ENCODE measurements at places on chromosomes 16 and 17. TPM values are rescaled to one million over a fixed set of nuclear protein-coding genes. Genes with fewer than 3 reads are reported as not detected.

- peak; percentile 82 for DNase-seq
Observed at GRCh38 chr17:31068291-31068690, 26.5 kb upstream of the NF1 start.

GRCh38 chr17:69761767-69762321 lies 313.2 kb upstream of the KCNJ16 start:
- DNase-seq: no peak

DNA sequence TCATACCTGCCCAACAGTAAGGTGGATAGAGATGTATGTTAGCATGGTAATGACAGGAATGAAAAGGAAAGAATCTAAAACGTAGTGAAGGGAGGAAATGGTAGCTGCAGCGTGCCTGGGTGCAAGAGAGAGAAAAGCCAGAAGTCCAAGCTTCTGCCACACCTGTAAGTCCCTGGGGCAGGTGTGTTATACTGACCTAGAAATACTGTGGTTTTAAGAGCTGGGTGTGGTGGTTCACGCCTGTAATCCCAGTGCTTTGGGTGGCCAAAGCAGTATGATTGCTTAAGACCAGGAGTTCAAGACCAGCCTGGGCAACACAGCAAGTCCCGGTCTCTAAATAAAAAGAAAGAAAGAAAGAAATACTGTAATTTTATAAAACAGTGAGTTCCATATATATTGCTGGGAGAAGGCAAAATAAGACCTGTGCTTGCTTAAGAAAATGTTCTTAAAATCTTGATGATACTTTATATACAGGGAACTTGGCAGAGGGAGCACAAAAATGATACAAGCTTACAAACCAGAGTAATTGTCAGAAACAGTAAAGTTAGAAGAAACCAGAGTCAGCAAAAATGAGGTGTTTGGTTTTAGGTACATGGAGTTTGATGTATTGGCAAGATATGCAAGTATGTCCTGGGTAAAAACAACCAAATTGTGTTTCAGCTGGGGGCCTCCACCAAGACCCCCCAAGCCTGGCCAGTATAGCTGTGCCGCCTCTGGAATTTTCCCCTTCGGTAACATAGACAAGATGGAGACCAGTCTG lies 6.6 kb downstream of the ALOX12 start:
- no peak for DNase-seq

Gene NTHL1
- 26.1 TPM for total RNA-seq

DNA sequence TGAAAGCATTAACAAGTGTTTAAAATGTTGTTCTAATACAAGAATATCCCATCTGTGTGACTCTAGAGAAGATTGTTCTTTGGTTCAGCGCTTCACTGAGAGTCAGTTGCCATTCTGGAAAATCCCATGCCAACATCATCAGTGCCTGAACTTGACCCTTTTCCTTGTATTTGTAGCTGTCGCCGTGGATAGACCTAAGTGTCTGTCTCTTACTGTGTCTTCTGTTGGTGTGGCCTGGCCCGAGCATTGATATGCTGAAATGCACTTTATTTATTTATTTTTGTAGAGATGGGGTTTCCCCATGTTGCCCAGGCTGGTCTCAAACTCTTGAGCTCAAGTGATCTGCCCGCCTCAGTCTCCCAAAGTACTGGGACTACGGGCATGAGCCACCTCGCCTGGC lies 76.0 kb downstream of the MYH11 start:
- no peak for DNase-seq

GRCh38 chr17:75614006-75614405 lies 19.2 kb upstream of the SMIM5 start:
- no peak for DNase-seq

Gene PFAS
- 113 TPM for total RNA-seq

DNA sequence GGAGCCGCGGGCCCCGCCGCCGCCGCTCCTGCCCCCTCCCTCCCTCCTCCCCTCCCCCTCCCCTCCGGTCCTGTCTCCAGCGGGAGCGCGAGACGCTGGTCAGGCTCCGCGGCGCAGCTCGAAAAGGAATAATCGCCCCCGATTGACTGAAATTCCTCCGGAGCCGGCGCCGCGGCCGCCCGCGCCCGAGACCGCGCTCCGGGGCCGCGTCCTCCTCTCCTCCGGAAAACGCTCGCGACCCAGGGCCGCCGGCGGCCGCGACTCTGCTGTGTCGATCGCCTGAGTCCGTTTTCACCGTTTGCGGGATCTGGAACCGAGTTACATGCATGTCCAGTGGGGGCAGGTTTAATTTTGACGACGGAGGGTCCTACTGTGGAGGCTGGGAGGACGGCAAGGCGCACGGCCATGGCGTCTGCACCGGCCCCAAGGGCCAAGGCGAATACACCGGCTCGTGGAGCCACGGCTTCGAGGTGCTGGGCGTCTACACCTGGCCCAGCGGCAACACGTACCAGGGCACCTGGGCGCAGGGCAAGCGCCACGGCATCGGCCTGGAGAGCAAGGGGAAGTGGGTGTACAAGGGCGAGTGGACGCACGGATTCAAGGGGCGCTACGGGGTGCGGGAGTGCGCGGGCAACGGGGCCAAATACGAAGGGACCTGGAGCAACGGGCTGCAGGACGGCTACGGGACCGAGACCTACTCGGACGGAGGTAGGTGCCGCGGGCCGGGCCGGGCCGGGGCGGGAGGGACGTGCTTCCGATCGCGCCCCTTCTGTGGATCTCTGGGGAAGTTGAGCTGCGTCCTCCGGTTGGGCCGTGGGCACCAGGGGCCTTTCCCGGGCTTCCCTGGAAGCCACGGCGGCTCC lies 744 bp downstream of the JPH3 start:
- peak; percentile 22 for DNase-seq

DNA sequence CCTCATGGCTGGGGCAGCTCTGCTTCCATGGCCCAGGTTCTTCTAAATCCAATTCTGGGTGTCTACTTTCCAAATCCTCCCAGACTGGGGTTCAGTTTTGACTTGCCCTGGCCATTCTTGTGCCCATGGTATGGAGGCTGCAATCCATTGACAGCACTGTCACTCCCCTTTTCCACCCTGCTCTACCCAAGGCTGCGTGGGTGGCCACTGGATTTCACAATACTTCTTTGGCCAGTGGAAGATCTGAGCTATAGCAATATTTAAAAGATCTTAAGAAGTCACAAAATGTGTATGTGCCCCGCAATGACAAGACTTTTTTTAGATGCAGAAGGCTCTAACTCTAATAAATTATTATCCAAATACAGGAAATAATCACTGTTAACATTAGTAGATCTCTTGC lies 329.4 kb upstream of the CCL2 start:
- DNase-seq: no peak

DNA sequence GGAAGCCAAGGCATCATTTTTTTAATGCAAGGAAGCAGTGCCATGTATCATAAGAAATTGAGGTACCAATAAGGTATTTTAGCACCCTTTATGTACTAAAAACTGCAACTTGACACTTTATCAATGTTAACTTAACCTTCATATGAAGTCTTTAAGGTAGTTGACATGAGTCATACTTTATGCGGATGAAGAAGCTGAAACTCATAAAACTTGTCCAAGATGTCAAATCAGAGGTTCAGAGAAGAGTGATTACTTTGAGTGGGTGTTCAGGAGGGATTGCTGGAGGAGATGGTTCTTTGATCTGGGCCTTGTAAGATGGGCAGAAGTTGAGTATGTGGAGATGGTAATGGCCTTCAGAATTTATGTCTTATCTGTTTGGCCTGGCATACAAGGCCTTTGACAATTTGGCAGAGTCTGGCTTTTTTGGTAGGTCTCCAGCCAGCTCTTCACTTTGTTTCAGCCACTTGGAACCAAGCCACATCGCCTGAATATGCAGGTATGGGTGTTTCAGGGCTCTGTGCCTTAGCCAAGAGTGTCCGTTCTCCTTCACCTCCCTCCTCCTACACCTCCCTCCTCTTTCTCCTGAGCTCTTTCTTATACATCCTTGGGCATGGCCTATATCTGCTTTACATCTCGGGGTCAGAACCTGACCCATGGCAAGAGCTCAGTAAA lies 23.7 kb downstream of the YPEL2 start:
- no peak for DNase-seq

DNA sequence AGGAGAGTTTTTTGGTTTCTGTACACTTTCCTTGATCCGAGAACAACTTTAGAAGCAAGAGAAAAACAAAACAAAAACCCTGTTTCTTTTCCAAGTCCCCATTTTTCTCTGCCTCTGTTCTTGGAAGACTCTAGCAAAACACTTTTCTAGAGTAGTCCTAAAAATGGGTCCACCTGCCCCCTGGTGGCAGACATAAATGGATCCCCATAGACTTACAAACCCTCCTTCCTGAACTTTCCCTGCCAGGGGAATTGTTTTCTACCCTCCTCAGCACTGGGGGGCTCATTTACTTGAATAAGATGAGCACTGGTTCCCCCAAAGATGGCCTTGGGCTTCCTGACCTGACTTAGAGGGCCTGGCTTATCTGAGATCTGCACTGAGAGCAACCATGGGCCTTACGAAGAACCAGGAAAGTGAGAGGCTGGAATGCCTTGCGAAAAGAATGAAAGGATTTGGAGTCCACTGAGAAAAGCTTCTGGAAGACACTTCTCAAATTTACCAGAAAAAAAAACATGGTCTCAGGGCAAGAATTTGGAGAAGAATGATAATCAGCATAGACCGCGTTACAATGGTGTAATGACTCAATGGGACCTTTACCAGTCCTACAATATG lies 48.0 kb upstream of the CDYL2 start:
- DNase-seq: peak; percentile 59

Gene CCT6B
- 0.95 TPM for total RNA-seq

DNA sequence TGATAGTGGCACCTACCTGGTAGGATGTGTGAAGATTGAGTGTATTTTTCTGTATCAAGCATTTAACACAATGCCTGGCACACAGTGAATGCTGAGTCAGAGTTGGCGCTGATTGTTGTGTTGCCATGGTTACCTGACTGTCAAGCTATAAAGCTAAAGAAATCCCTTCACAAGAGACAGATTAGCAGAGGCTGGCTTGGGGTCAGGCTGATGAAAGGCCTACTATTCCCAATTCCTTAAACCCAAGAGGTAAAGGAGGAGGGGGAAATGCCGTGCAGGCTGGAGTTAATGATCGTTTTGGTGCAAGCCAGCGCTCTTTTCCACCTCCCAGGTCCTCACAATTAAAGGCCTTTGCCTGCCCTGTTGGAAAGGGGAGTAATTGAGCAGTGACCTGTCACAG lies 5.9 kb downstream of the CLEC19A start:
- DNase-seq: peak; percentile 49

- DNase-seq: no peak
Observed at GRCh38 chr16:8168016-8168415, 422.3 kb downstream of the TMEM114 start.
